ENCODE measurements at places on chromosomes 3 and 15.

DNA sequence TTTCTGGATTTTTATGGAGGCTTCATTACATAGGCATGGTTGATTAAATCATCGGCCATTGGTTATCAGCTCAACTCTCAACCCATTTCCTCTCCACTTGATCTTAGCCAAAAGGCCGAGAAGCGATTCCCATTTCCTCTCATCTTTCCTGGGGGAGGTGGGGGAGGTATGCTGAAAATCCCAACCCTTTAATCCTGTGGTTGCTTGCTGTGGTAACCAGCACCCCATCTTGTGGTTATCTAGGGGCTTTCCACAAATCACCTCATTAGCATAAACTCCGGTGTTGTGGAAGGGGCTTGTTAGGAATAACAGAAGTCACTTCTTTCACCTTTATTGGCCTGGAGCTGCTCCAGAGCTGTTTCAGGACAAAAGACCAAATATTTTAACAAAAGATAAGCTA is 20.9 kb downstream of the PDE8A start:
- DNase-seq = no peak

DNA sequence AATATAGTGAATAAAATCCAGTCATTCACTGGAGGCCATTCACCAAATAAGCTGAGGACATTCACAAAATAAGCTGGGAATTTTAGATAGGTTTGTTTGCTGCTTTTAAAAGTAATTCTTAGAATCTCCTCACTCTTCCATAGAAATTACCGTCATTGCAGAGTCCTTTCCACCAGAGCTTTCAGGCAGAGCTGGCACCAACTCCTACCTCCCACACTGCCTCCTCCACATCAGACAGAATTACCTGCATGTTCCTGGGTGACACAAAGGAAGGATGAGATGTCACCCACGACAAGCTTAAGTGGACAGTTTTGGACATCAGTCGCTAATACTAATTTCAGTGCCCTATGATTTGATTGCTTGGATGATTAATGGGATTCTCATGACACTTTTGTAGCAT is 1113.2 kb downstream of the IGSF11 start:
- no peak for DNase-seq

DNA sequence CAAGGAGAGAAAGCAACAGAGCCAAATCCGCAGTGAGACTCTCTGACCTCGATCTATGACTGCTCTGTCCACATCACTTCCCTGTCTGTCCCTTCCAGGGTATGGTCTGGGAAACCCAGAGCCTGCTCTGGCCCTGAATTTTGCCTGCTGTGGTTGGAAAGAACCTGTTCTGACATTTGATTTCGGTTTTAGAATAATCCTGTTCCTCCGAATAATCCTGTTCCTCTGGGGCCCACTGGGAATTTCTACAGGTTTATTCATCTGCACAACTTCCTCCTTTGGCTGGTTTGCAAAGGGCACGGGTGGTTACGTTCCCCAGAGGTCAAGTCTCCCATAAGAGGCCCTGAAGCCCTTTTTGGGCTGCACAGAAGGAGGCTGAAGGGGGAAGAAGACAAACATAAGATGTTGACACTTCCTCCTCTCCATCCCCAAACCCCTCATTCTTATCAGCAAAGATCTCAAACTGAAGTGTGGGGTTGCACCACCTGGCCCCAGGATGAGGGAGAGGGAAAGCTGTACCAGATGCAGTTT is 10.6 kb downstream of the LAMP3 start:
- no peak for DNase-seq

- no peak for DNase-seq
Measured at GRCh38 chr3:57206423-57206822, 6.6 kb upstream of the HESX1 start.

DNA sequence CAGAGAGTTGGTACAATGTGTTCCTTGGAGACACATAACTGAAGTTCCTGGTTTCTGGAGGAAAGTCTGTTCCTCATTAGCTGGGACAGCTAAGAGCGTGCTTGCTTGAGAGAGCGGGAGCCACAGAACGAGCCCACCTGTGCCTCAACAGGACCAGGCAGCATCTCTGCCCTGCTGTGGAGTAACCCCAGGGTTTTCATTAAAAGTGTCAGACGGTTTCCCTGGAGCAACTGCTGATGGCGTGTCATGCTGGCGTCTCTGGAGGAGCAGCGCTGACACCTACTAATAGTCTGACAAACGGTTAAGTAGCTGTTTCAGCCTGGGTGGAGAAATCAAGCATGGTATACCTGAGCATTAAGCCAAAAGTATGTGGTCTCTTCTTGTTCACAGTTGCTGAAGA is 150.0 kb downstream of the MCTP2 start:
- no peak for DNase-seq

DNA sequence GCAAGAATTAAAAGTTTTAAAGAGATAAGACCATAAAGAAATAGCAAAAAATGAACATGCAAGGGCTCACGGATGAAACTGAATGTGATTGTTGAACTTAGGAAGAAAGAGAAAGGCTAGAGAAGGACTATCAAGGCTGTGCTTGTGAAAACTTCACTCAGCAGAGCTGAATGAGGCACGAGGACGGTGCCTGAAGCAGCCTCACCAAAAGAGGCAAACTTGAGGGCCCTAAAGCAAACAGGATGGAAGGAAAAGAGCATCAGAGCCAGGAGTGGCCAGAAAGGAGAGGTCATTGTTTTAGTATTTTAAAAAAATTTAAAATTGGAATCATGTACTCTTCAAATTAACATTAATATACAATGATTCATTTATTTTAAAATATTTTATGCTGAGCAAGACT is 191.2 kb upstream of the SOX14 start:
- no peak for DNase-seq

- no peak for DNase-seq
Measured at GRCh38 chr3:30308131-30308530, 298.3 kb upstream of the TGFBR2 start.

GRCh38 chr3:72080800-72081199 is 295.9 kb upstream of the PROK2 start:
- no peak for DNase-seq

- DNase-seq = no peak
Measured at GRCh38 chr3:25830373-25831280, 40.7 kb downstream of the OXSM start.

DNA sequence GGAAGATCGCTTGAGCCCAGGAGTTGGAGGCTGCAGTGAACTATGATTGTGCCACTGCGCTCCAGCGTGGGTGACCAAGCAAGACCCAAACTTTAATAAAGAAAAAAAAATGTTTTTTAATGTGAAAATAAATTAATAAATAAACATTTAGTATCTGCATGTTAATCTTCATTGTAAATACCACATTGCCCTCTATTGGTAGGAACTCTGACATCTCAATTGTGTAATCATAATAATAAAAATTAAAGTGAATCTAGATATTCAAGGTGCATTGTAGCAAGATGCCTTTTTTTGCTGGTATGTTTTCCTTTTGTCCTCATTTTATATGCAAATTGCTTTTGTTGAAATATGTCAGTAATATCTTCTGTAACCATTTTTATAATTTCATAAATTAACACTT is 95.0 kb upstream of the LIMD1 start:
- no peak for DNase-seq

DNA sequence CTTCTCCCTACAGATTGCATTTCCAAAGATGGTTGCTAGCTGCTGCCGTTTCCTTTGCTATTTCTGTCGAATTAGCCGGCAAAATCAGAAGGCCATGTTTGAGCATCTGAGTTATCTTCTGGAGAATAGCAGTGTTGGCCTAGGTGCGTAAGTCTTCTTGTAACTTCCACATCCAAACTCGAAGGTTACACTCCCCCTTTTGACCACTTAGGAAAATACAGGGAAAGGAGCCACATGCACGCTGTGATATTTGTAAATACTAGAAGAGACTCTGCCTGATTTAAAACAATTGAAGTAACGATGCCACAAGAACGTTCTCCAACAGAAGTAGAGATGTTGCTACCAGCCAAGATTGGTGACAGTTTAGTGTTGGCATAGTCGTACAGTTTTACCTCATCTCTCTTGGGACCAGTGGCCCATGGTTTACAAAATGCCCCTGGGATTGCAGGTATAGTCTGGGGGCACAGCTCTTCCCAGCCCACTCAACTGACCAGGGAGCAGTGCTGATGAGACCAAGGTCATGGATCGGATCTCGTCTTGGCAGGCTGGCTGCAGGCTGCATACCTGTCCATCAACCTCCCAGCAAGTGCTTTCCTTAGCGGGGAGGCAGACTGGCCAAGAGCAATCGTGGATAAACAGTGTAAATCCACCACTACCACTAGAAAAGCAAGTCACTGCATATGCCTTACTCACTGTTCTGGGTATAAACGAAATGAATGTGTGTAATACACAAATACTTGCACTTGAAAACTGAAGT is 268.4 kb upstream of the CHRM5 start:
- DNase-seq = no peak

GRCh38 chr3:31955581-31955980 is 25.5 kb downstream of the OSBPL10 start:
- DNase-seq = no peak

DNA sequence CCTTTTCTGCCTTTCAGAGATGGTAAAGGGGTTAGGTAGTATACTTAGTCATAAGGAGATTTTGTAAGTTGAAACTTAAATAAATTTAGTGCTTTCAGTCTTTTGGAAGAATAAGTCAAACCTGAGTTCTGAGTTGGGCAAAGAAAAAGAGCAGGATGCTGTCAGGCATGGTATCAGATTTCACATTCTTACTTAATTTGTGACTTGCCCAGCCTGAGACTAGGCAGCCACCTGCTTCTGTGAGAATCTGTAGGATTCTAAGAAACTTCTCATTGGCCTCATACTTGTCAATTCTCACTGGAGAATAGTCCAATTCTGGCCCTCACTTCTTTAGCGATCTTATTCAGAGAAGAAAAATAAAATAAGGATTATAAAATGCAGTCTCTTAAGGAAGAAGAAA is 577.5 kb downstream of the DIPK2A start:
- DNase-seq = no peak

DNA sequence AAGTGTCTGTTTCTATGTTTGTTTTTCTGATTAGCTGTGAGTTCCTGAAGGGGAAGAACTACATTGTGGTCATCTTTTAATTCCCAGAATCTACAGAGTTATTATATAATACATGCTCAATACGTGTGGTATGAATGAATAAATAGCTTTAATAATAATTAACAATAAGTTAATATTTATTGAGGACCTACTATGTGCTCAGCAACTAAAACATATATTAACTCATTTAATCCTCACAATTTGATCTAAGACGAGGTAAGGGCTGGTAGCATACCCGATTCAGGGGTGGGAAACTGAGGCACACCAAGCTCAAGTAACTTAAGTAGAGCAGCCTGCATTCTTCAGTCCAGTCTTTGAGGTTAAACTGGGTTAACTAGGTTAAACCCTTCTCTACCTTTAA is 553.8 kb downstream of the FOXP1 start:
- DNase-seq = no peak

GRCh38 chr15:39079296-39079847 is 501.5 kb upstream of the THBS1 start:
- DNase-seq = no peak

DNA sequence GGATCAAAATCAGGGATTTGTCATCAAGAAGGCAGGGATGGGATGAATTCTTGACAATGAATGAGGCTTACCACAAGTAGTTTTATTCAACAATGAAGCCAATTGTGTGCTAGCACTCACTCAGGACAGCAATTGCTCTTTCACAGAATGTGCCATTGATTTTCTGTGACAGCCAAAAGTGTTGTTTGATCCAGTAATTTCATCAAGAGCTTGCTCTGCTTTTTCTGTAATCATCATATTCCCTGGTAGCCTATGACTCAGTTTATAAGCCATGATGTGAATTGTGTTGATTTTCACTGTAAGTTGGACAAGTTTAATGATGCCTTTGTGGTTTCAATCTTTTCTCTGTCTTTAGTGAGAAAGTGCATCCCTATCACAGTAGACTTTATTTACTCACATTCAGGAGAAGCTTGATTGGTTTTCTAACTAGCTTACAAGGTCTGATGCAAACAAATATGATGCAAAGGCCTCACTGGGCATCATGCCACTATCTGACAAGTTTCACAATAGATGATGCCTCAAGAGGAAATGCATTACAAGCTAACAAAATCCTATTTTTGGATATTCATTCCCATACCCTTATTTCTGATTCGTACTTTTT is 13.6 kb upstream of the CSRNP1 start:
- no peak for DNase-seq

GRCh38 chr15:78992416-78993256 is 47.8 kb upstream of the CTSH start:
- no peak for DNase-seq

GRCh38 chr15:71225851-71226250 is 110.6 kb downstream of the THSD4 start:
- no peak for DNase-seq

DNA sequence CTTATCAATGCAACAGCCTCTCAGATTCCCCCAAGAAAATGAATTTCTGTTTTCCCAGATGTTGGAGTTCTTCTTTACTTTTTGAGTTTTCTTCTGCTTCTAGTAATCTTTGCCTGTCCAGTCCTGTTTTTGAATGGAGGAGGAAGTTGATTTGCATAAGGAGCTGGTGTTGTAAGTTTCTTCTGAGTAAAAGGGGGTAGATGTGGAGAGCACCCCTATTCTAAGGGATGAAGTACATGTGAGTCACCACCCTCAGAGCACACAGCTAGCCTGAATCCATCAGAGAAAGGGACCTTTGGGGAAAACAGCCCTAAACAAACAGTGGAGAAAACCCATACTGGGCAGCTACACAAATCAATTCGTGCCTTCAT is 34.5 kb downstream of the ACAA1 start:
- no peak for DNase-seq

GRCh38 chr3:46759239-46760167 is 41.8 kb upstream of the PRSS50 start:
- DNase-seq = no peak

DNA sequence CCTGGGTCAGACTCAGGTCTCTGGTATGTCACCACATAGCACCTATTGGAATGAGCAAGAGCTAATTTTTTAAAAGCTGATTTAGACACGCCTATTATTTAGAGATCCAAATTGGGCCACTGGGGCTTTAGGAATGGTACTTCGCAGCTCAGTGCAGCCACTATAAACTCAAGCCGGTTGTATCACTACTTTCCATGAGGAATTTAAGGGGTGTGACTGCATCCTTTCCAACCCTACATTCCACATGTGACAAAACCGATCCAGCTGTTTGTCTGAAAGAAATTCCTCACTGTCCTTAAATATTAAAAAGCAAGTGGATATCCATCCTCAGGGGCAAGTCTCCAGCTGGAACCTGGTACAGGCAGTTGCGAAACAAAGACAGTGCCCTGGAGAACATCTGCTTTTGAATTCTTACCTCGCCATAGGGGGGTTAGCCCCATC is 12.8 kb downstream of the VGLL3 start:
- no peak for DNase-seq

GRCh38 chr3:143242101-143242500 is 122.5 kb downstream of the CHST2 start:
- no peak for DNase-seq

GRCh38 chr3:68893600-68894239 is 38.6 kb downstream of the TAFA4 start:
- no peak for DNase-seq

GRCh38 chr3:29559741-29560465 is 279.0 kb downstream of the RBMS3 start:
- no peak for DNase-seq

GRCh38 chr3:24648063-24648462 is 153.4 kb upstream of the THRB start:
- no peak for DNase-seq
